Eye (tissue), 1 donor: ENCODE measurements at places on chromosomes 3 and 15.

GRCh38 chr15:91620229-91620628, 233.3 kb upstream of the SLCO3A1 start:
- no peak for DNase-seq

GRCh38 chr3:110296885-110297284, 774.7 kb upstream of the NECTIN3 start:
- no peak for DNase-seq

GRCh38 chr3:118986734-118987133, 47.9 kb downstream of the IGSF11 start:
- no peak for DNase-seq

DNA sequence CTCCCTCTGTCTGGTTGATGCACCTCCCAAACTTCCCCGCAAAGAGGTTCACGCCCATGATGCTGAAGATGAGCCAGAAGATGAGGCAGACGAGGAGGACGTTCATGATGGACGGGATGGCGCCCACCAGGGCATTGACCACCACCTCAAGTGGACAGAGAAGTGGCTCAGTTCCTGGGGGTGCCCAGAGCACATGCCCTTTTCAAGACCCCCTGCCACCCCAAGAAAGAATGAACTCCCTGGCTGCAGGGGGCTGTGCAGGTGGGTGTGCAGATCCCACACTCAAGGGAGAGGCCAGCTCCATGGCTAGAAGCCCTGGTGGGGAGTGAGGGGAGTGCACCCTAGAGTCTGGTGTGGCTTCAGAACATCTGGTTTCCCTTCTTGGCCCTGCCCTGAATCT, 64.1 kb downstream of the EXOG start:
- no peak for DNase-seq

GRCh38 chr3:39166932-39167532, 13.6 kb upstream of the CSRNP1 start:
- DNase-seq: no peak

DNA sequence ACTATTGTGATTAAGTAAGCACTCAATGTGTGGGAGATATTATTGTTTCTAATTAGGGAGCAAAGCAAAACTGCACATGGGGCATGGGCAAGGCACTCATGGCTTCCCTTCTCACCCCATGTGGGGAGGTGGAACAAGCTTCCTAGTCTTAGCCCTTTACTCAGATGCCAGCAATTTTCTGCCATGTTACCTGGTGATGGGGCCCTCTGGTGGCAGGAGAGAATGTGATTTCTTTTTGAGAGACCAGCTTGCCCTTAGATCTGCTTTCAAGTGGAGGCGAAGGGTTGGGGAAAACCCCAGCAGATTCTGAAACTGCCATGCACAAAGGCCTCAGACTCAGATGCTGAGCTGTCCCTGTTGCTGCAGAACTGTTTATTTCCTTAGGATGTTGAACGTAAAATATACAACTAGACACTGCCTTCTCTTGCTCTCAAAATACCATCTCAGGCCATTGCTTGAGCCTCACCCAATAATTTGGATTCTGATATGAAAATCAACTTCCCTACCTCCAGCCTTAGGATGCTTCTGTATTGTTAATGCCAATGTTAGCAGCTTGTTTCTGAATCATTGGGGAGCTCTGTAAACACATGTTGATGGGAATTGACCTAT, 130.2 kb upstream of the TPRG1 start:
- DNase-seq: peak; percentile 4

GRCh38 chr3:30354513-30354912, 251.9 kb upstream of the TGFBR2 start:
- DNase-seq: no peak

- no peak for DNase-seq
These were observed 7.3 kb downstream of the MCTP2 start for GRCh38 chr15:94238539-94239118.

DNA sequence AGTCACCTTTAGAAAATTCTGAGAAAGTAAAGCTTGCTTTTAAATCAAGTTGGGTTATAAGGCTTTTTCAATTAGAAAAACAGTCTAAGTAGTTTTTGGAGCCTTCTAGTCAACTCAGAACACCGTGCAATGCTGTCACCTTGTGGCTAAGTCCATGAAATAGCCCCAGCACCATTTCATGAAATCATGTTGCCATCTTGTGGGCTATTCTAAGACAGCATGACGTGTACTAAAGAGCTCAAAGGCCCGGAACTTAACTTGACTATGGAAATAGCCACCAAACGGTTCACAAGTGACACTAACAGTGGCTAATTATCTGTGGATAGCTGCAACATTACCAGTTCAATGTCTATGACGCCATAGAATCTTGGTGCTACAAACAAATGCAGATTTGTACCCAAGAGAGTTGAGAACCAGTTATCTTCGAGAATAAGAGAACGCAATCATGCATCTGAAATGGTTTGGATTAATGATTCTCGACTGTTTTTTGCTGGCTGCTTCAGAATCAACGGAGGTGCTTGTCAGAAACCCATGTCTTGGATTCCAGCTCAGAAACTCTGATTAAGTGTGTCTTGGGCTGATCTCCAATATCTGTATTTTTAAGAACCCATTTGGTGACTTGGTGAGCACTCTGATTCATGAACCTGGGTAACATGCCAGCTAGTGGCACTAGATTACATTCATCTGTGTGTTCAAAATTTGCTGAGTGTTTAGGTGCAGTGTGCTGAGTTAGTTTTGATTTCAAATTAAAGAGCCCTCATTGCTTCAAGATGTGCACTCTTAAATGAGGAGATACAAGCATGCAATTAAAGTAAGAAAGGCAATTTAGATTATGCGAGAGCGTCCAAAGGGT, 111.2 kb upstream of the MCTP2 start:
- DNase-seq: peak; percentile 95

DNA sequence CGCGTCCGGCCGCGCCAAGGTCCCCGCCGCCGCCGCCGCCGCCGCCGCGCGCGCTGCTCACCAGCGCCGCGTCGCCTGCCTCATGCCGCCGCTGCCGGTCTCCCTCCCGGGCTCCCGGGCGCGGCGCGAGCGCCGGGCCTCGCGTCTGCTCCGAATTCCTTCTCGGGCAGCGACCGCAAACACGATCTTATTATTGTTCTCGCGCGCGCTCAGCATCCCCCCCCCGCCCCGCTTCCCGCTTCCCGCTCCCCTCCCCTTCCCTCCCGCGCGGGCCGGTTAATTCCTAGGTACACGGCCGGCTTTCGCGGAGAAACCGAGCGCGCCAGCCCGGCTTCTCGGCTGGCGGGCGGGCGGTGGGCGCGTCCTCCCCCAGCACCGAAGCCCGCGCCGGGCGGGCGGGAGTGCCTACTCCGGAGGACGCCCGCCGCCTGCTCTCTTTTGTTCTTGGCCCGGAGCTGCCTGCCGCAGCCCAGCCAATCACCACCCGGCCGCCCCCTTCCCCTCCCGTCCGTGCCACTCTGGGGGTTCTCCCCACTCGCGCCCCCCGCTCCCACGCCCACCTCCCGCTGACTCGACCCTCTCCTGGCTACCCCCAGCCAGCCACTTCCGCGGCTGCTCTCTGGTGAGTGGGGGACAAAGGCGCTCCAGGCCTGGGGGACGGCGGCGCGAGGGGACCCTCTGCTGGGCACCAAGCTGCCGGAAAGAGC, at the start of gene HDGFL3:
Gene HDGFL3, minus strand, starts transcription at position 164 of the 707 bp plus-strand sequence. CDS start 409 bp downstream, outside the sequence.
- DNase-seq: peak; percentile 92

DNA sequence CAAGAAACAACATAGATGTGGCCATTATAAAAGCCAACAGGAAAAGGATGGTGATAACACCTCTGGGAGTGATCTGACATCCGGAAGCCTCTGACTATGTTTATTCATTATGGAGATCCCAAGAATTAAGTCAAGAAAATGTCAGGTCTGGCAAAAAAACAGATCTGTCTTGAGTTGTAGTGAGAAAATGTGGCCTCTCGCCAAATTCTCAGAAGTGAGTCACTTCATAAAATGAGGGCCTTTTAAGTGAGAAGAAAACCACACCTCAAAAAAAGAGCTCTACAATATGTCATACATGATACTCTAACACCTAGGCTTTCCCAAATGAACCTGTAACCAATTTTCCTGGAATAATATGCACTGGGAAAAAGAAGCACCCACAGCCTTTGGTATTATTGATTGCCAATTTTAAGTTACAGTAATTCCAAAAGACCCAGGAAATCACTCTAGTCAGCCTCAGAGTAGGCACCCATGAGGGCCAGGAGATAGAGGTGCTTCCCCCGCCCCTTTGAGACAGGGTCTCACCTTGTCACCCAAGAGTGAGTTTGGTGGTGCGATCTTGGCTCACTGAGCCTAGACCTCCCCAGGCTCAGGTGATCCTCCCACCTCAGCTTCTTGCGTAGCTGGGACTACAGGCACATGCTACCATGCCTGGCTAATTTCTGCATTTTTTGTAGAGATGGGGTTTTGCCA, 38.0 kb downstream of the CCR3 start:
- no peak for DNase-seq

- DNase-seq: no peak
These were observed 21.2 kb downstream of the ZNF860 start for GRCh38 chr3:32002561-32003368.
